Fibroblast of mammary gland (primary cell): ENCODE measurements at places on chromosomes 1 and 21.

GRCh38 chr1:176619261-176619660 lies 156.3 kb downstream of the PAPPA2 start:
- no peak for DNase-seq

DNA sequence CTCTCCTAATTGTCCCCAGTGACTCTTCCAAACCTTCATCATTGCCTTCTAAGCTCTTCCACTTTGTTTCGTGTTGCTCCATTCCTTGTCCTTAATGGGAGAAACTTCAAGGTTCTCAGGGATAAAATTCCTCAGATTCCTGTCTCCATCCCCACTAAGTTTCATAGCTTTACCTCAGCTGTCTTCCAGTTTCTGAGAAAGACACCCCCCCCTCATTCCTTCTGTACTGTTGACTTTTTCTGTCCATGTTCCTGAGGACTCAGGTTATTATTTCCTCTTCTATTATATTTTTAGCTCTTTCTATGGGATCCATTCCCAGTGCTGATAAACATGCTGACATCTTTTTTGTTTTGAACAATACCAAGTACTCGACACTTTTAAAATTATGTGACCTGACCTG lies 215.3 kb upstream of the PTGFR start:
- no peak for DNase-seq

GRCh38 chr1:14923727-14924452 lies 229.7 kb upstream of the TMEM51 start:
- DNase-seq = peak; percentile 45

GRCh38 chr1:92194511-92194910 lies 23.2 kb upstream of the C1orf146 start:
- DNase-seq = no peak

GRCh38 chr1:3902111-3902511 lies 2.0 kb upstream of the C1orf174 start:
- no peak for DNase-seq

GRCh38 chr21:41962425-41962966 lies 8.7 kb upstream of the C2CD2 start:
- DNase-seq = no peak

GRCh38 chr1:125064481-125064880 lies 3879.7 kb downstream of the SRGAP2C start:
- no peak for DNase-seq

DNA sequence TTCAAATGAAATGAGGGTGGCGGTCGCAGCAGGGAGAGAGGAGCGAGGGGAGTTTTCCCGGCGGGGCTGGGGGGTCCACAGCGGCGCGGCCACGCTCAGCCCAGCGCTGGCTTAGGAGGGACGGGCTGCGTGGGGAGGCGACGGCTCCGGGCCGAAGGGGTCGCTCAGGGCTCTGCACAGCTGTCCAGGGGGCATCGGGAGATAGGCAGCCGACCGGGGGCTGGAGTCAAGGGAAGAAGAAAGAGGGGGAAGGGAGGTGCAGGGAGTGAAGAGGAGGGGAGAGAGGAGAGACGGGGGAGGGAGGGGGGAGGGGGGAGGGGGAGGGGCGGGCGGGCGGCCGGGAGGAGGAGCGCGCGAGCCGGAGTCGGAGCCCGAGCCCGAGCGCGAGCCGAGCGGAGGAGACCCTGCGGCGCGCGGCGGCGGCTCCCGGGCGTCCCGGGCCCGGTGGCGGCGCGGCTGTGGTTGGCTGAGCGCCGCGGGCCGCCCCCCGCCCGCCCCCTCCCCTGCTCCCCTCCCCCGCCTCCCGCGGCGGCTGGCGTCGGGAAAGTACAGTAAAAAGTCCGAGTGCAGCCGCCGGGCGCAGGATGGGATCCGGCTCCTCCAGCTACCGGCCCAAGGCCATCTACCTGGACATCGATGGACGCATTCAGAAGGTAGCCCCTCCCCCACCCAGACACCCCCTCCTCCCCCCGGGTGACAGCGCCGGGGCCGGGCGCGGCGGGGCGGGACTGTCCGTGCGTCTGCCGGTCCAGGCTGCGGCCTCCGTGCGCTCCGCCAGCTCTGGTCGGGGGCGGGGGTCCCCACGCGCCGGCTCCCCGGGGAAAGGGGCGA lies at the start of gene PDE9A:
Gene PDE9A, plus strand, starts transcription at position 391 of the 831 bp plus-strand sequence. Its CDS starts 194 bp downstream, at position 585.
- DNase-seq = no peak

DNA sequence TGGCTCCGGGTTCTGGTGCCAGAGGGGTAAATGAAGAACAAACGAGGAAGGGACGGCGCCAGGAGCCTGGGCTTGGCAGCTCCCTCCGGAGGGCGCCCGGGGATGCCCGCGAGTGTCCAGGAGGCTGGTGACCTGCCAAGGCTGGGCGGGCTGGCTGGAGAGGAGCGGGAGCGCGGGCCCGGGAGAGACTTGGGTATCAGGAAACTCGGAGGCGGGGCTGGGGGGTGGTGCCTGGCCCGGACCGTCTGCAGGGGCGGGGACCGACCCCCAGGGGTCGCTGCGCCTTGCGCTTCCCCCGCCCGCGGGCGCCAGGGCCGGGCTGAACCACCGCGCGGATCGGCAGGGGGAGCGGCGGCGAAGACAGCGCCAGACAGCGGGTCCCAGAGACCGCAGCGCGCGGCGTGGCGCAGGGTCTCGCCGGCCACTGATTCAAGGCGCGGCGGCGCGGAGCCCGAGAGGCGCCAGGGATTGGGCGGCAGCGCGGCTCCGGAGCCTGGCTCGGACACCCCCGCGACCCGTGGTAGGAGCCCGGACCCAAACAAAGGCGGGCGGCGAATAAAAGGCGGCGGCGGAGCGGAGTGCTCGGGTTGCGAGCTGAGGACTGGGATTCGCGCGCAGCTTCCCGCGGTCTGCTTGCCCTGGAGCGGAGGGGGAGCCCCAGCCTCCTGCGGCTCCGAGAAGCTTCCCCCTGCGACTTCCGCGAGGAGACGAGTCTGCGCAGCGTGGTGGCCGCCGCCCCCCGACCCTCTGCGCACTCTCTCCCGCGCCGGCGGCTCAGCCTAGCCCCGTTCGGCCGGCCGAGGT lies at the start of gene DISP3:
Gene DISP3, plus strand, starts transcription at position 585 of the 804 bp plus-strand sequence. CDS start 21,838 bp downstream, outside the sequence.
- peak; percentile 34 for DNase-seq

DNA sequence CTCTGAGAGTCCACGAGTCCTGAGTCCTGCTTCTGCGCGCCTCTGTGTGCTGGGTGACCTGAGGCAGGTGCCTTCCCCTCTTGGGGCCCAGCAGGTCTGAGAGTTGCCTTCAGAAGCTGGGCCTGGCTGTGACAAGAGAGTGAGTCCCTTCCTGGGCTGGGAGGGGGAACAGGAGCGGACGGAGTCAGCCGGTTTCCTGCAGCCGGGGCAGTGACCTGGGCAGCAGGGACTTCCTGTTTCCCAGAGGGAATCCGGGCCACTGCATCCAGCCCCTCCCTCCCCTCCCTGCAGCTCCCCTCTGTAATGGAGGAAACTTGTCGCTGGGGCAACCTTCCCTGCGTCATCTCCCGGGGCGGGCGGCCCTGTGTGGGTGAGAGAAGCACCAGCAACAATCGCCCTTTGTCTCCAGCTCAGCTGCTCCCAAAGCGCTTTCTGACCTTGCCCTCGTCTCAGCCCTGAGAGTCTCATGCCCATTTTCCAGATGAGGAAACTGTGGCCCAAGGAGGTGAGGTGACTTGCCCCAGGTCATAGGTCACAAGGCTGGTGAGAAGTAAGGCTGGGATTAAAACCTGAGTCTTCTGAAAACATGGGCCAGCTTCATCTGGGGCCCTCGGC lies 61.1 kb downstream of the SDC3 start:
- DNase-seq = peak; percentile 12

DNA sequence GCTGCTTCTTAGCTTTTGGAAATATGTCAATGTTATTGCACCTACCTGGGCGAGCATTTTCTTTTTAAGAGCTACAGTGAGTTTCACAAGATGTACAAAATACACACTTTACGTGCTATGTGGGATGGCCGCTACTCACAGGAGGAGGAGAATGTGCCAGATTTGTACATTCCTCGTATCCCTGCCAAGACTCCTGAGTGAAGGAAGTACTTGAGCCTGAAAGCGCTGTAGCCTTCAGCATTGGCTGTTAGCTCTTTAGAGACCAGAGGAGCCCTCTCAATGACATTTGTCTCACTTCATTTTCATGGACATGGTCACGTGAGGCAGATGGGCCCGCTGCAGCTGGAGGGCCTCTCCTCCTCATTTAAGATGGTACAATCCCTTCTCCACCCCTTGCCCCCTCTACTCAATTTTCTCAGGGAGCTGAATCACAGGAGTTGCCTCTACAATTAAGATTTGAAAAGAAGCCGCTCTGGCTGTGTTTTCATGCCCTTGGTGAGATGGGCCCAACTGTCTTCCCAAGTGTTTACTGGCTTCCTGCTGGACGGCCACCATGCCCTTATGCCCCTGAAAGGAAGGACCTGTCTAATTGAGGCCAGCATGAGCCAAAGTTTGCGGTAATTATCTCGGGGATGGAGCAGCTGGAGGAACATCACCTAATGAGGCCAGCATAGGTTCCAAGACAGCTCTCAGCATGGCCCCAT lies 442.6 kb downstream of the PRDM2 start:
- DNase-seq = no peak

DNA sequence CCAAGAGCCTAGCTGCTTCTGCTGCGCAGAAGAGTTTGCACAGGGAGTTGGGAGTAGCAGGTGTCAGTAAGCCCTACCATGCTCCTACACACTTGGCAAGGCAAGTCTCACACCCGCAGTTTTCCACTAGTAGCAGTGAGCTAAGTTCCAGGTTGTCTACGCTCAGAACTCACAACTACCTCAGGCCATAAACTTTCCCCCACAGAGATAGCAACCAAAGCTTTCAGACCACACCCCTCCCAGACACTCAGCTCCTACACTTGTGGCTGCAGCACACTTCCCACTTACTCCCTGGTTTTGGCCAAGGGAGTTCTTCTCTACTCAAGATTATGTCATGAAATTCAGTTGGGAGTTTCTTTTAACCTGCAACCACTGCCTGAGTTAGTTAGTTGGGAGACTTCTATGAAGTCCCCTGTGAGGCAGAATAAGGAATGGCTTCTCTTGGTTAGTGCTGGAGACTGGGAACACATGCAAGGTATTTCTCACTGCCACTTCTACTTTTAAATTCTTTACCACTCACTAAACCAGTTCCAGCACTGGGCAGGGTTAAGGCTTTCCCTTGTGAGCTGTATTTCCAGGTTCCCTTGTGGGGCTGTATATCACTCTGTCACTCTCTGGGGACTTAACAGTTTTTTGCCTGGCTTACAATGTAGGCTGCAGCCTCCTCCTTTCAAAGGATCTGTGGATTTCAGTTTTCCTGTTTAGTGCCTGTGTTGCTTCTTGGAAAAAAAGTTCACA lies 18.3 kb upstream of the MAB21L3 start:
- no peak for DNase-seq

GRCh38 chr1:102578804-102579203 lies 529.5 kb downstream of the COL11A1 start:
- DNase-seq = no peak

DNA sequence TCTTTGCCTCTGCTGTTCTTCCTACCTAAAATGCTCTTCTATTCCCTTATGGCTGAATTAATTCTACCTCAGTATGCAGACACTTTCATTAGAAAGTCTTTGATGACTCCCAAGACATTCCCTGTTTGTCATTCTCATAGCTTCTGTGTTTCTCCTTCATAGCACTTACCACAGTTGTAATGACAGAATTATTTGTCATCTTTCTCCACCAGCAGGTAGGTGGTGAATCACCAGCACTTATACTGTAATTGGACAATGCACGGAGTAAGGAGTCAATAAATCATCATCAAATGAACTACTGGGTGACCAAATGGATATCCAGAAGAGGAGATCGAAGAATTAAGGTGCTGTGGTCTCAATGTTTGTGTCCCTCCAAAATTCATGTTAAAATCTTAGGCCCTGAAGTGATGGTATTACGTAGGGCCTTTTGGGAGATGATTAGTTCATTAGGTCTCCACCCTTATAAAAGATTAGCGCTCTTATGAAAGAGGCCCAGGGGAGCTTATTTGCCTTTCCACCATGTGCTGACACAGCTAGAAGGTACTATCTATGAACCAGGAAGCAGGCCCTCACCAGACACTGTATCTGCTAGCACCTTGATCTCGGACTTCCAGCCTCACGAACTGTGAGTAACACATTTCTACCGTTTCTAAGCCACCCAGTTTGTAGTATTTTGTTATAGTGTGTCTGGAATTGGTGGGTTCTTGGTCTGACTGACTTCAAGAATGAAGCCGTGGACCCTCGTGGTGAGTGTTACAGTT lies 2.4 kb upstream of the CCT8 start:
- DNase-seq = peak; percentile 50

GRCh38 chr21:27339902-27340301 lies 373.0 kb upstream of the ADAMTS5 start:
- DNase-seq = peak; percentile 23

GRCh38 chr1:182666706-182667105 lies 17.7 kb downstream of the RGS8 start:
- DNase-seq = no peak

DNA sequence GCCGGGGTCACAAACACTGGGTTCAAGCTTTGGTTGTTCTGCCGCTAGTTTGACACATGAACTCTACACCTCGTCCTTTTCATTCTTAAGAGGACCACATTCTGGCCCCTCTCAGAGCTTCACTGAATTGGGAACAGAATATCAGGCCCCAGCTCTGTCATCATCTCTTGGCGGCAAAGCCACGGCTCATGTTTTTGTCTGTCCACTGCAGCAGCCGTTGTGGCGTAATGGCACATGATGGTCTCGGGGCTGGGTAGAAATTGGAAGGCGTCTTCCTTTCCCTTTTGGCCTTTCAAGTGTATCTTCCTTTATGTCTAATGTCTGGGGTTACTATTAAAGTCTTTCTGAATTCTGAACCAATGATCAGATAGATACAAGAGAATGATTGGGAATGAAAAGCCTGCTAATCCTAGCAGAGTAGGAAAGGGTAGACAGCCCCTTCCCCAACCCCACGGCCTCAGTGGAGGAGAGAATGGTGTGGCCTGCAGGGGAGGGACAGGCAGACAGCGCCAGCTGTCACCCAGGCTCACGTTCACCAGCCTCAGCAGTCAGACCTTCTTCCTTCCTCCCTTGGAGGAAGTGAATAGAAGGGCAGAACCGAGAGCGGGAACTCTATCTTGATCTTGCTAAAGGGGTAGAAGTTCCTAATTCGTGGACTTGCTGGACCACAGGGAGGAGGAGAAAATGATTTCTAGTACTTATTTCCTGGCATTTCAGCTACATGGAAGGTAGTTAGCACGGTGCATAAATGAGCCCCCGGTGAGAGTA lies 498.1 kb downstream of the KIF26B start:
- no peak for DNase-seq

DNA sequence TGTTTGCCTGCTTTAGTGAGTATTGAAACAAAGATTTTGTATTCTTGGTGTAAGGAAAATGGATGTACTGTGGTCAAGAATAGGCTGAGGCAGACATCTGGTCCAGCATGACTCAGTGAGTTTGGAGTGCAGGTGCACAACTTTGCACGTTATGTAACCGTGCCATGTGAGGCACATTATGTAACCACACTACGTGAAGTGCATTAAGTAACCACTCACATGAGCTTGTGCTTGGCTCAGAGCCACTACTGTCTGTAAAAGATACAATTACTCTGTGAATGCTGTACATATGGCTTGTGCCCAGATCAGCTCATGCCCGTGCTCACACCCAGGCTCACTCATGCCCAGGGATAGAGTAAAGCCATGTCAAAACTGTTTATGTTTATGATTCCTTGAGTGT lies 216.8 kb downstream of the CTH start:
- peak; percentile 17 for DNase-seq

- no peak for DNase-seq
Observed at GRCh38 chr1:164382384-164382783, 176.6 kb upstream of the PBX1 start.
